Endothelial cell of umbilical vein (primary cell): ENCODE measurements at places on chromosomes 16 and 17. TPM values are rescaled to one million over a fixed set of nuclear protein-coding genes. Genes with fewer than 3 reads are reported as not detected.

DNA sequence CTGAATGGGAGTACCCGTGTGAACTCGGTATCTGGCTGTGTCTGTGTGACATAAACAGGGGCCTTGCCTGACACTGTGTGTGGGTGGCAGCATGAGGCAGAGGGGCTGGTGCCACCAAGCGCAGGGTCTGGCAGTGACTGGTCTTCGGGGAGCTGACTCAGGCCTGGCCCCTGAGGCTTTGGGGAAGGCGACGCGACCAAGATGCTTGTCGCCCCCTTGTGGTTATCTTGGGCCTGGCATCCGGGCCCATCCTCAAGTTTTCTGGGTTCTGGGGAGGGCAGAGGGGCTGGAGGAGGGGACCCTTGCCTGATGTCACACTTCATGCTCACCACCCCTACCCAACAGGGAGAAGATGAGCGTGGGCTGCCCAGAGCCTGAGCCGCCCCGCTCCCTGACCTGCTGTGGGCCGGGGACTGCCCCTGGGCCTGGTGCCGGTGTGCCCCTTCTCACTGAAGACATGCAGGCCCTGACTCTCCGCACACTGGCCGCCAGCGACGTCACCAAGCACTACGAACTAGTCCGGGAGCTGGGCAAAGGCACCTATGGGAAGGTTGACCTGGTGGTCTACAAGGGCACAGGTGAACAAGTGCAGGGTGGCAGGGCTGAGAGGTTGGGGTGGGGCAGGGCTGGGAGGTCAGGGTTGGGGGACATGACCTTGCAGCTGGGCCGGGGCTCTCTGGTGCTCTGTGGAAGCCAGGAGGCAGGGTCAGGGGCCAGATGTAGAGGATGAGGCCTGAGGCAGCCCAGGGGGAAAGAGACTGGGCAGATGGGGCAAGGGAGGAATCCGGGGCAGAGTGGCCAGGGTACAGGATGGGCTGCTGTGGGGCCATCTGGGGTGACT, 24.9 kb downstream of the SBK1 start:
- H3K4me1 ChIP-seq, result no peaks in the 10 kb centered on the region
- H3K27ac ChIP-seq, result no peak overlapping the region
- H3K36me3 ChIP-seq, result no peaks in the 10 kb centered on the region
- H3K4me3 ChIP-seq, result no peak overlapping the region

GRCh38 chr16:52499060-52499440, 47.9 kb downstream of the TOX3 start:
- no peaks in the 10 kb centered on the region for H3K4me1 ChIP-seq
- no peak overlapping the region for H3K27ac ChIP-seq
- DNase-seq, result no peak
- no peak overlapping the region for H3K4me3 ChIP-seq

GRCh38 chr16:66150698-66151482, 215.6 kb upstream of the CDH5 start:
- no peak for DNase-seq
- no peaks in the 10 kb centered on the region for H3K27me3 ChIP-seq
- H3K4me1 ChIP-seq, result no peaks in the 10 kb centered on the region
- H3K4me3 ChIP-seq, result no peak overlapping the region
- no peak overlapping the region for H3K27ac ChIP-seq

KIF18B gene
- polyA plus RNA-seq, result 24.5 and 25.2 TPM in 2 replicates

SLC47A1 gene
- 6.9 and 8.0 TPM in 2 replicates for polyA plus RNA-seq
